ENCODE measurements at places on chromosomes 12 and 14. TPM values are rescaled to one million over a fixed set of nuclear protein-coding genes. Genes with fewer than 3 reads are reported as not detected.

LALBA gene
- total RNA-seq: not detected

OASL gene
- 2.9 TPM for total RNA-seq

LRP1 gene
- total RNA-seq: 0.28 TPM

PAPLN gene
- 0.54 TPM for total RNA-seq

DNA sequence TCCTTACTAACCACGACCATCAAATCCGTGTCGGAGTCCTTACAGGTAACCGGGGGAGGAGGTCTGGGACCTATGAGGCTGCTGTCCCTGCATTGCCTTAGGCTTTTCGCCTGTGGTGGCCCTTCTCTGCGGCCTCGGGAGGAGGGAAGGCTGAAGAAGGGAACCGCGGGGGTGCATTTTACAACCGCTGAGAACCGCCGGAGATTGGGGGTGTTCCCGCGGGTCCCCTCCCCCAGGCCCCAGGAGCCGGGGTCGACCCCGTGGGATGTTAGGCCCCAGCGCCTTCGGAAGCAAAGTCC lies 549 bp downstream of the GPHN start:
- DNase-seq: no peak

GRCh38 chr12:17137396-17137795 lies 531.4 kb upstream of the LMO3 start:
- no peak for DNase-seq

Measured in activated CD4-positive, alpha-beta T cell treated with anti-CD3 and anti-CD28 coated beads, Interleukin-2, amount 10 ng/mL, durations not matched to agents 24 days and 14 days (primary cell).